Left renal cortex interstitium (tissue), 4 donors: ENCODE measurements at places on chromosomes 2 and 18. TPM values are rescaled to one million over a fixed set of nuclear protein-coding genes. Genes with fewer than 3 reads are reported as not detected.

GRCh38 chr2:201127570-201127969 is 11.6 kb downstream of the CFLAR start:
- DNase-seq: no peak

DNA sequence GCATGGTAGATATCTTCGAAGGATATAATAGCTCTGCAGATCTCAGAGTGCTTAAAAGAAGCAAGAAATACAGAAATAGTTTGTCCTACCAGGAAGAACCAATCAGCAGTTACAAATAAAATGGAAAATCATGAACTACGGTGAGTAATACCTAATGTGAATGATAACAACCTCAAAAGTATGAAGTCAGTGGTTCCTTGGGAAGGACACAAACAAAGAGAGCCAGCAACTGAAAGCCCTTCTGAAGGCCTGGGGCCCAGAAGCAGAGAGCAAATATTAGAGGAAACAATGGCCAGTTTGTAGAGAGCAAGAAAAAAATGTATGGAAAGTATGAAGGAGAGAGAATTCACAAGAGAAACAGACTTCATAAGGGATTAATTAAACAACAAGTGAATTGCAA is 226.8 kb upstream of the CHST9 start:
- no peak for DNase-seq

DNA sequence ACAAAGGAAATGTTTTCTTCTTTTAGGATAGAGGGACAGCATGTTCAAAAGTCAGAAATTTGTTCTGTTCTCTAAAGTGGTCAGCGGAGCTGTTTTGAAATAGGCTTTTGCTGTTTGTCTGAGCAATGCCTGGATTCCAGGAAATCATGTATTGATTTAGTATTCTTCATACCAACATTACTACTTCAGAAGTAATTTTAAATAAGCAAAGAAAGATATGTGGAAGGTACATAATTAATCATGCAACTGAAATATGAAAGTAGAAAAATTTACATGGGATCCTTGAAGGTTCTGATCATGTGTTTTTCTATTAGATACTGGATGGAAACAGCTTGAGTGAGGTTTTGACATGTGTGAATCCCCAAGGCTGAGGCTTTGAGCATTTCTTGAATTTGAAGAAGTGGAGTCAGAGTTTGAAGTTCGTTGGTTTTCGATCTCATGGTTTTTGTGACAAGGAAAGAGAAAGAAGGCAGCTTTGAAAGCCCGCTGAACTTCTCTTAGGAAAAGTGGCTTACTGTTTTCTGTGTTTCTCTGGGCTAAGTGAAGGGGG is 220.0 kb downstream of the LDLRAD4 start:
- DNase-seq: no peak

DNA sequence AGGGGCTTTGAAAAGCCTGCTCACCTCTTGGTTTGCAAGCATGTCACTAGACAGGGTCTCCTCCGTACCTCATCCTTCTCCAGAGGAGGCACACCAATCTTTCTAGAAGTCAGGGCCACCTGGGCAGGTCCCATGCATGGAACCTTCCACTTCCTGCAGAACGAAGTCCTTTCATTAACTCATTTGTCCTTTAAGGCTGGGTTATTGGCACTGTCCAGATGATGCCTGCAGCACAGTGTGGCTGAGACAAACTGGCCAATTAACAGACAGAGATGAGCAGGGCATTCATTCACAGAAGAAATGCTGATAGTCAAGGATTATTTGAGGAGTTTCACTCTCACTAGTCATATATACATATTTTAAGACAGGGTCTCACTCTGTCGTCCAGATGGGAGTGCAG is 245.3 kb downstream of the TFCP2L1 start:
- no peak for DNase-seq

DNA sequence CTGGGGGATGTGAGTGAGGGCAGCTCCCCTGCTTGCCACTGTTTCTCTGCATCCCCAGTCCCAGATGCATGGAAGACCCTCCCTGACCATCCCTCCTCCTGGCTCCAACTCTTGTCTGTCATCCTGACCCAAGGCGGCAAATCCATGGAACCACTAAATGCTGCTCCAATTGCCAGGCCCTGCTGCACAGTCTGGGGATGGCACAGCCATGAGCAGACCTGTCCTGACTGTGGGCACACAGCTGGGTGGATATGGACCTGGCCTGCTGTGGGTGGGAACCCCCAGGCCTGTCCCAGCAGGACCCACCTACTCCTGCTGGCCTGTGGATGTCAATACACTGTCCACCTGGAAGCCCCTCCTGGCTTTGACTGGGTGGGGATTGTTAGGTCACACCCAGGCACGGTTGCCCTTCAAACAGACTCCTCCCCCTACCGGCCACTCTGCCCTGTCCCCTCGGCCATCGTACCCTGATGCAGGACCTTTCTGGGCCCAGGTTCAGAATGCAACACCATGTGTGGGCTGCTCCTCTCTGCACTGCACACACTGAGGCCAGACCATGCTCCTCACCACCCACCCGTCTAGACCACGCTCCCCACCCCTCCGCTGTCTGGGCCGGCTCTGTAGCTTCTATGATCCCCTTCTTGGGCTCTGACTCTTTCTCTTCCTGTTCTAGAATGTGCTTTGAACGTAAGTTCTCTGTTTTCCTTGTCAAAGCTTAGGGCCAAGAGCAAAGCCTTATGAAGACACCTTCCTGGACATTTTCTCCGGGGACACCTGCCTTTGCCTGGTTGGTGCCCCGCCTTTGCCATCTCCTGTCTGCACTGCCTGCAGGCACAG is 57.9 kb downstream of the INPP5D start:
- DNase-seq: no peak

GRCh38 chr2:180905002-180905401 is 75.4 kb upstream of the UBE2E3 start:
- DNase-seq: no peak

DNA sequence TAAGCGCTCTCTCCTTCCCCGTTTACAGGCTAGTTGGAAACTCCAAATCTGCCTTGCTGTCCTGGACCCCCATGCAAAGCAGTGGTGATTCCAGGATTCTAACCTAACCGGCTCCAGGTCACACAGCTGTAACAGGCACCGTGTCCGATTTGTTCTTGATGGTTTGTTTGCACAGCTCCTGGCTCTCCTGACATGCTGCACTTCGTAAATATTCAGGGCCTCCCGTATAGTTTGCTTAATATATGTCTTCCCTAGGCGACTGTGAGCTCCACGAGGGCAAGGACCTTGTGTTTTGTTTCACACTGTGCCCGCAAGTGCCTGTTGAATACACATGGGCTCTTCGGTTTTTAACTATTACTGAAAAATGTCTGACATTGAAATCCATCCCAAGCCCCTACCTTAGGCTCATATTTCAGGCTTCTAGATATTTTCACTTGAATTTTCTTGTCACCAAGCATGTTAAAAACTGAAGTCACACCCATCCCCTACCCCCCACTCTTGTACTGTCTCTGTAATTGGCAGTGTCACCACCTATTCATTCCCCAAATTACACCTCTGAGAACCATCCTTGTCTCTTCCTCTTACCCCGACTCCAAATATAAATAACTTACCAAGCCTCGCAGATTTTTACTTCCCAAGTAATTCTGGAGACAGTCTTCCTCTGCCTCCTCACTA is 1.0 kb upstream of the PUM2 start:
- no peak for DNase-seq

DNA sequence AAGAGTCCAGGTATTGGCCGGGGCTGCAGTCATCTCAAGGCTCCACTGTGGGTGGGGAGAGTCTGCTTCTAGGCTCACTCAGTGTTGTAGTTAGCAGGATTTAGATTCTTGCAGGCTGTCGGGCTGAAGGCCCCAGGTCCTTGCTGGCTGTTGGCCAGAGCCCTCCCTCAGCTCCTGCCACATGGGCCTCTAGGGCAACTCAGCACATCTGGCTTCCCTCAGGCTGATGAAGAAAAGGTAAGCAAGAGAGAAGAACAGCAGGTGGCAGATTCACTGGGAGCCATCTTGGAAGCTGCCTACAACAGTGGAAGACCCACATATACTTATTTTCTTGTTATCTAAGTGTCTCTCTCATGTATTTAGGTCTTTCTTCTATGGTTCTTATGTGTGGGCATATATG is 4.3 kb downstream of the MRPS9 start:
- DNase-seq: no peak

DNA sequence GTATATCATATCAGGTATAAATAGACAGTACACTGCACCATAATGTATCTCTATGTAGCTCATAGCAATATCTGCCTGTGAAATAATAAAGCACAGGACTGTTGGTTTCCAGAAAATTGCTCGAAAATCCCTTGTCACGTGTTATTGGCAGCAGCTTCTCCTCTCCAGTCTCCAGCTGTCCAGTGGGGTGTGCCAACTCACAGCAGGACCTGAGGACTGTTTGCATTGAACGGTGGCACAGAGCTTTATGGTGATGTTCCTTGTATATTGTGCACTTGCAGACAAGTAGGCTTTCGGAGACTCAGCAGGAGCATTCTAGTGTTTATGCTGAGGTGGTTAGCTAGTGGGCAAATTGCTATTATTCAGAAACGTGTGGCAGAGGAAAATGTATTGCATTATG is 182.2 kb upstream of the ATP5MC3 start:
- DNase-seq: no peak

DNA sequence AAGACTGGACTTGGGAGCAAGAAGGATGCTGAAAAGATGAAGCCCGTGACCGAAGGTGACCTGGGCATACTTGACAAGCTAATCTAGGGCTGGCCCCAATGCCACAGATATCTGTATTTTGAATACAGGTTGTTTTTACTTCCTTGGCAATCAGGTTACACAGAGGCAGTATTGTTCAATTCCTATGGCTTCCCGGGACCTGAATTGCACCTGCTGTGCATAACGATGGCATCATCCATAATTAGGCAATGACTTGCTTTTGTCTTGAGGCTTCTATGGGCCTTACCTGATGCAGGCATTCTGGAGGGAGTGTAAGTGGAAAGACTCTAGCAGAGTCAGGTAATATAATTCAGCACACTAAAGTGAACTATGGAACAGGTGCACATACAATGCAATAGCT is 60.6 kb upstream of the CUL3 start:
- no peak for DNase-seq

DNA sequence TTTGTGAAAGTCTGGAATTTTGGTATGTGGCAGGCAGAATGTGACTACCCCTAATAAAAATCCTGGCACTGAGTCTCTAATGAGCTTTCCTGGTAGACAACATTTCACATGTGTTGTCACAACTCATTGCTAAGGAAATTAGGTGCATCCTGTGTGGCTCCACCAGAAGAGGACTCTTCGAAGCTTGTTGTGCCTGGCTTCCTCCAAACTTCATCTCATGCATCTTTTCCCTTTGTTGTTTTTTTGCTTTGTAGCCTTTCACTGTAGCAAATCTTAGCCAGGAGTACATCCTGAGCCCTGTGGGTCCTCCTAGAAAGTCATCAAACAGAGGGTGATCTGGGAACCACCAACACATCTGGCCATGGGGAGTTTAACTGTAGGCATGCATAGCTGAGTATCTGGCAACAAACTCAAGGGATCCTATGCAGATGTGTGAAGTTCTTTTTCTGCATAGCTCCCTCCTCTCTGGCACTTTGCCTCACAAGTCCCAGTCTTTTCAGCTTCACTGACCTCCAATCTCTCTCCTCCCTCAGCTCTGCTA is 42.1 kb upstream of the SERTAD2 start:
- no peak for DNase-seq

DNA sequence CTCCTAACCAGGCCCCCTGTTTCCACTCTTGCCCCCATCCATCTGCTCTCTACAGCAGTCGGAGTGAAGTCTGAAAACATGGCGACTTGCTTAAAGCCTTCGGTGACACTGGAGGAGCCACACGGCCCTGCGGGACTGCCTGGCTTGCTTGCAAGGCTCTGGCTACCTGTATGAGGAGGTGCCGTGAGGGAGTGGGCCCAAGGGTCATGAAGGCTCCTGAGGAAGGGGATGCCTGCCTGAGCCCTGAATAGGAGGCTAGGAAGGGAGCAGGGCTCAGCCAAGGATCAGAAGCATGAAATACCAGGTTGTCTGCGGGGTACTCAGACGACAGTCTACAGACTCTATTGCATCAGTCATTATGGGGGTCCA is 75.4 kb downstream of the EMX1 start:
- DNase-seq: no peak

DNA sequence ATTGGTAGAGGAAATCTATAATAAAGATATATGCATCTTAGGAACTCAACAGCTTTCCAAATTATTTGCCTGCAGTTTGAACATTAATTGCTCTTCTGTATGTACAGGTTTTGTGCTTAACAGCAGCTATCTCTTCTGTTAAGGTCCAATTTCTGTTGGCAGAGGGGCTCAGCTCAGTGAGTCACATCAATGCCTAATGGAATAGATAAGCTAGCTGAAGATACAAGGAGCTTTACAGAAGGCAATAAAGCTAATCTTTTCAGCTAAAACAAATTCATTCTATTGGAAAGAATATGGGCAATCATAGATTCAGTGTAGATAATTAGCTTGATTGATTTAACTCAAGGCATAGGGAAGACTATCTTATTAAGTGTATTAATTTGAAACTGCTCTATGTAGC is 58.4 kb upstream of the UNC80 start:
- DNase-seq: no peak

GRCh38 chr2:168002021-168002553 is 245.3 kb downstream of the STK39 start:
- DNase-seq: no peak

The DPP4 gene
- 117 TPM for polyA plus RNA-seq

The HOXD8 gene
- polyA plus RNA-seq: 169 TPM

The DSG1 gene
- polyA plus RNA-seq: 0.05 TPM

The CDC42EP3 gene
- polyA plus RNA-seq: 51.1 TPM

The NEURL3 gene
- polyA plus RNA-seq: 7.5 TPM

The SCN2A gene
- polyA plus RNA-seq: 2.6 TPM
